Cardiac fibroblast (primary cell): ENCODE measurements at places on chromosomes 4 and X.

DNA sequence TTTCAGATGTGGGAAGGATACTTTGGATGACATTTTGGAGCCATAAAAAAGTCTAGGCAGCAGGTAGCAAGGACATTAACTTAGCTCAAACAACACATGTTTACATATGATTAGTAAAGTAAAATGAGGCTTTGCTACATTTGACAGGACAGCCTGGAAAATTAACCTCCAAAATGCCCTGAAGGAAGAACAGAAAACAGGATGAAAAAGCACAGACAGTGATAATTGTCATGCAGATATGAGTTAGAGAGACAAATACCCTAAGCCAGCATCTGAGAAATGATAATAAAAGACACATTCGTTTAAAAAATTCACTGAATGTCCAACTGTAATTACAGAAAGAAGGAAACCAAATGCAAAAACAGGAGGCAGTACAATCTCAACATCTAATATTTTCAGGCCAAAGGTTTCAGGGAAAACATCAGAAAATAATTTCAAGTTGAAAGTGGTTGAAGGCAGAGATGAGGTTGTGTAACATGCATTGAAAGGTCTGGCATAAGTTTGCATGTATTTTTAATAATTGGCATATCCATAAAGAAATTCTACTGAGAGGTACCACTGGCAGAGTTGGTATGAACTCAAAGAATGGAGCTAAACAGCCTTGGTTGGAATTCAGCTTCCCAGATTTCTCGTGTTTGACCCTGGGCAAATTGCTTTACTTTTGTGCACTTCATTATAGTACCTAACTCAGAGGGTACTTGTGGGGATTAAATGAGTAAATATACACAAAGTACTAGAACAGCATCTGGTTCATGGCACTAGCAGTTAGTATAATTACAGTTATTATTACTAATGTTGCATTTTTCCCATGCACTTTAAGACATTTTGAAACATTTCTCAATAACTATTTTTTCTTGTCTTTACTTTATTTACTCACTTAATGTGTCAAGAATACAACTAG, 54.4 kb upstream of the MAP9 start:
- DNase-seq, result no peak

DNA sequence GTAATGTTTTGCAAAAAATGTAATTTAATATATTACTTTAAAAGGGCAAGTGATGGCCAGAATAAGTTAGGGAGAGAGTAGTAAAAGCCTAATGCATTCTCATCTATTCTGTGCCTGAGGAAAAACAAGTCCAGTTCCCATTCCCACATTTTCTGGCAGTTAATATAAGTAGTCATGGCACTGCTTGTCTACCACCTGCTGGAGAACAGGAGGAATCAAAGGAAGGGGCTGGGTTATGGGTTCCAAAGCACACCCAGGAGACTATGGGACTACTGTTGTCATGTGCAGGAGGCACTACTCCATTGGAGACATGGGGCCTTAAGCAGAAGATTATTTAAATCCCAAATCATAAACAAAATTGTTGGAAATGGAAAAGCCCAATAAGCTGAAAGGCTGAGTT, 2618.6 kb downstream of the ARAP2 start:
- no peak for DNase-seq

GRCh38 chr4:16110661-16111290, 27.0 kb upstream of the PROM1 start:
- DNase-seq, result no peak

- peak; percentile 56 for DNase-seq
Measured at GRCh38 chr4:112704991-112705845, 68.3 kb downstream of the LARP7 start.
